ENCODE measurements at places on chromosomes 2 and 18.

DNA sequence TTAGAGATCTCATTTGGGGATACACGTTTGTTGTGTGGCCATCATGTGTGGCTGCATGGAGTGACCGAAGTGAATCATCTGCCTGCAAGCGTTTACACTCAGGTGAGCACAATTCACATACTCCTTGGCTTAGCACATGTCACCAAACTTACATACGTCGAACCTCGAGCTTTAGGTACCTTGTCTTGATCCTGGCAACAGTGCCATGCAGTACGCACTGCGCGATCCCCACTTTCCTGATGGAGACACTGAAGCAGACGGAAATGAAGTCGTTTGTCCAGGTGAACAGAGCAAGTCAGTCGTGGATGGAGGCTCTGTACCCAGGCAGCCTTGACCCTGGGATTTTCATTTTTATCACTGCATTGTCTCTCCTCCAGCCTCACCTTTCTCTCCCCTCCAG lies 32.3 kb downstream of the KLHL29 start:
- DNase-seq, result no peak

DNA sequence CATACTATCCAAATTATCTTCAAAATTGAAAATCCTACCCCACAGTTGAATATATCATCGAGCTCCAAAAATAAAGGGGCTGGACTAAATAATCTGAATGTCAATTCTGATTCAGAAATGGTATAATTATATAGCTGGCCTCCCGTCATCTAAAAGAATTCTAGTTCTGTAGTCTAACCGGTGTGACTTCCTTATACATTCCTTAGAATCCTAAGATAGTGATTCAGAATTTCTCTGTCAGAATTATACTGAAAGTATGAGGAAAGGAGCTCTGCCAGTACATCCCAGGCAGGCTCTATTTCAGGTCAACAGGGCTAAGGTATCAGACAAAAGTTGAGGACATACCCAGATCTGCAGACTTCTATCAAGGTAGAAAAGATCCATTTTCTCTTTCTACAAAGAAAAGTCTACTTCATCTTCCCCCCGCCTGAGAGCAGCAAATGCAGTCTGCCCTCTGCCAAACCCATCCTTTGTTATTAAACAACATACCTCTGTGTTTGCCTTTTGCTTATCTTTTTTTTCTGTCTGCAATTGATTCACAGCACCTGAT lies 128.5 kb downstream of the METTL4 start:
- no peak for DNase-seq

GRCh38 chr18:22194151-22194598 lies 24.8 kb downstream of the GATA6 start:
- no peak for DNase-seq

DNA sequence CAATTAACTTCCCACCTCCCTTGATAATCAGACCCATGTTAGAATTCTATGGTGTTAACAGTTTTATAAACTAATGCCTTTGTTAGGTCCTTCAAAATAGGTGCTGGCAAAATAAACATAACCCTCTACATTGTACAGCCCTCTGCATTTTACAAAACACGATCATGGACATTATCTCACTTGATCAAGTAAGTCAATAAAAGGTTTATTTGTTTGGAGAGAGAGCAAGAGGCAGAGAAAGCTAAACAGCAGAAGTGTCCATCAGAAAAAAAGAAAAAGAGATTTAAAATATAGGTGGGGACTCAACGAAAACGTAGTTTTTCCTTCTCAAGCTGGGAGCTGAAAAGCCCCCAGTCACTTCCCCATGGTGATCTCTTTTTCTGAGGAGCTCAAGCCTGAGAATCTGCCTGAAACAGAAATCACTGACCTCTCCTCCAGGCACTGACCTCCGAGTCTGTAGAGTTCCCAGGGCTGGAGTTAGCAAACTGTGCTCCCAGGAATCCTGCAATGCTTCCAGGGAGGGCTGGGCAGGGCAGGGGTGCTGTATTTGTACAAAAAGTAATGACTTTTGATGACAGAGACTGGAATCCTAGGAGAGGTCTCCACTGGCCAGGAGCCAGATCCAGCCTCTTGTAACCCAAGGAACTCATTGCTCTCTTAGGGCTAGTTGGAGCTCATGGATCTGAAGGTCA lies 137.8 kb upstream of the KLHL29 start:
- DNase-seq, result no peak

GRCh38 chr18:46481847-46482245 lies 175.2 kb downstream of the LOXHD1 start:
- no peak for DNase-seq

- DNase-seq, result no peak
Measured at GRCh38 chr2:182015334-182016109, 29.9 kb downstream of the PPP1R1C start.

- DNase-seq, result no peak
Measured at GRCh38 chr2:32741575-32741974, 113.7 kb downstream of the TTC27 start.

- DNase-seq, result peak; percentile 78
Measured at GRCh38 chr18:55234366-55235093, 275.3 kb upstream of the CCDC68 start.

DNA sequence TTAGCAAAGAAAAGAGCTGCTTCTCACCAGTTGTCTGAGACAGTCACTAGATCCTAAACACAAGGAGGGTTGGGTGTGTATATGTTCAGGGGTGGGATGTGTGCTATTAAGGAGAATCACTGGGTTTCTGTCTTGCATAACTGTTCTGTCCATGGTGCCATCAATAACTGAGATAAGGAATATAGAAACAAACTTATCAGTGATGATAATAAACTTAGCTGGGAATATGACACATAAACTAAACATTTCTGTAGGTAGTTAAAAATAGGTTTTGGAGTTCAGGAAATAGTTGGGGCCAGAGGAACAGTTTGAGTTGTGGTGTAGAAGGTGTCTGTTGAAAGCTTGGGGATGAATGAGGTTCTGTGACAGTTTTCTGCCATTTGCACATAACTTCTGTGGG lies 17.4 kb downstream of the NAPG start:
- no peak for DNase-seq

DNA sequence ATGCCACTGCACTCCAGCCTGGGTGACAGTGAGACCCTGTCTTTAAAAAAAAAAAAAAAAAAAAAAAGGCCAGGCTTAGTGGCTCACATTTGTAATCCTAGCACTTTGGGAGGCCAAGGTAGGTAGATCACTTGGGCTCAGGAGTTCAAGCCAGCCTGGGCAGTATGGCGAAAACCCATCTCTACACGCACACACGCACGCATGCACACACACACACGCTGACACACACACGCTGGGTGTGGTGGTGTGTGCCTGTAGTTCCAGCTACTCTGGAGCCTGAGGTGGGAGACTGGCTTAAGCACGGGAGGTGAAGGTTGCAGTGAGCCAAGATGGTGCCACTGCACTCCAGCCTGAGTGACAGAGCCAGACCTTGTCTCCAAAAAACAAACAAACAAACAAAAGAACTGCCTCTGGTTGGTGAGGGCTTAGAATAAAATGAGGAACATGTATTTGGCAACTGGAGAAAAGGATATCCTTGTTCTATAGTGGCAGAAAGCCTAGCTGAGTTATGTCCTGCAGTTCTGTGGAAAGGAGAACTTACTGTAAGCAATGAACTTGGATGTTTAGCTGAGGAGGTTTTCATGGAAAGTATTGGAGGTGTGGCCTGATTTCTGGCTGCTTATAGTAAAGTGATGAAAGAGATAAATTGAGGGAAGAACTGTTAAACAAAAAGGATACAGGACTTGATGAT lies 34.0 kb downstream of the HAT1 start:
- DNase-seq, result no peak

GRCh38 chr2:132403146-132403545 lies 13.5 kb upstream of the GPR39 start:
- no peak for DNase-seq

DNA sequence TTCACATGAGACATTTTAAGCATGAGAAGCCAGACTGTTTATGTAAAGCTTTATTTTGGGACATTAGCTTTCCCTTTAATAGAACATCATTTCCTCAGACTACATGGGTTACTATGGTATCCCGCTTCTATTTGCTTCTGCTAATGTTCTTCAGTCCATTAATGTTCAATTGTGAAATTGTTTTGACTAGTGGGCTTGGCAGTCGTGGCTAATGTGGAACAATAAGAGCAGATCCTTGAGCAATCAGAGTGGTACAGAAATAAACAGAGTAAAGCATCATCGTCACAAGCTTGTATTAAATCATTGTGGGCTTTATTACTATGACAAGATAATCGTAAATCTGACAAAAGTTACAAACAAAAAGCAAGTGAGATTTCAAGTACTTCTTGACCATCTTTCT lies 60.2 kb downstream of the PDE1A start:
- no peak for DNase-seq

GRCh38 chr2:217286833-217287232 lies 427.0 kb upstream of the TNP1 start:
- DNase-seq, result no peak

GRCh38 chr2:41375901-41376300 lies 671.9 kb upstream of the PKDCC start:
- no peak for DNase-seq

DNA sequence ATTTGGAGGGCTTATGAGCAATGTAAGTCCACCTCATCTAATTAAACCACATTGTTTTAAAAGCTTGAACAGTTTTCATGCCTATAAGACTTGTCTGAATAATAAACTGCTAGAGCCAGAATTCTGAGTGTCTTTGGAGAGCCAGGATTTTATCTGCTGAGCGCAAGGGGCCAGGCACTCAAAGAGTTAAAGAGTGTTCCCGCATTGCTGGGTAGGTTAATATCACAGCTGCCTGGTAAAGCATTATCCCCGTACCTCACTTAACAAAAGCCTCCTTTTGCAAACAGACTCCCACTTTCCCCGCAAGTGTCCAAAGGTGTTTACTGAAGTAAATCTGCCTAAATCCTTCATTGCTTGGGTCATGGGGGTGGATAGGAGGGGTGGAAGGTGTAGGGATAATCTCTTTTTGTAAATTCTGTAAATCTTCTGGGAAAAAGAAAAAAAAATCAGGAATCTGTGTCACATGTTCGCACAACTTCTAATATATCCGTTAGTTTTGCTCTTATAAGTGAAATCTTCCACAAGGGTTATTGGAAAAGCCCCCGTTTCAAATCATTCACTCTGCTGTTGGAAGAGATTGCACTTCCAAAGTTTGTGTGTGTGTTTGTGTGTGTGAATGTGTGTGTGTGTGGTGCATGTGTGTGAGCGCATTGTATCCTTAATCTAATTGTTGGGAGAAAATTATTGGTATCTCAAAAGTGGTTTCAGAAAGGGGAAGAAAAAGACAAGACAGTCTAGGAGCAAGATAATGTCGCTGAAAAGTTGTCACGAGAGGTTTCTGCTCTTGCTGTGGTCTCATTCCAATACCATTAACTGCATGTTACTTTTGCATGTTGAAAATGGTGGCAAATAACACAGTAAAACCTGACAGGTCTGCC lies 10.7 kb downstream of the ZEB2 start:
- DNase-seq, result no peak

- DNase-seq, result no peak
Measured at GRCh38 chr18:9753846-9754245, 45.7 kb downstream of the RAB31 start.

- DNase-seq, result no peak
Measured at GRCh38 chr2:130720528-130720927, 8.3 kb upstream of the GPR148 start.

DNA sequence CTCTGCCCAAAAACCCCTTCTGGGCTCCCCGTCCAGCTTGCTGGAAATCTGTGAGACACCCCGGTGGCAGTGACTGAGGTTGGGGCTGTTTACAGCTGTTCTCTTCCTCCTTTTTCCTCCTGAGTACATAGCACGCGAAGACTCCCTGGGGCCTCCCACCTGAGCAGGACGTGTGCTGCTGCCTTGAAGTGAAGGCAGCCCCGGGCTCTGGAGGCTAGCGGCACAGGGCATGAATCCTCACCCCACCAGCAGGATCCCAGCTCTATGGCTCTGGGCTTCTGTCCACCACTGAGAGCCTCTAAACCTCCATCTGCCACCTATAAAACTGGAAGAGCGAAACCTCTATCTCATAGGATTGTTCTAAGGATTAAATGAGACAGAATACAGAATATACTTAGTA lies 182.5 kb downstream of the TMEM163 start:
- no peak for DNase-seq

- peak; percentile 33 for DNase-seq
Measured at GRCh38 chr2:24971286-24971535, 544 bp downstream of the DNAJC27 start.

Data from thyroid gland (tissue), 4 donors.